Activated T-helper 17 cell treated with anti-CD3 and anti-CD28 coated beads, Interleukin-2, amount 50 U/mL, for 72 hours (primary cell): ENCODE measurements at places on chromosomes 3 and 15. TPM values are rescaled to one million over a fixed set of nuclear protein-coding genes. Genes with fewer than 3 reads are reported as not detected.

GRCh38 chr15:67444100-67444499 lies 76.8 kb upstream of the C15orf61 start:
- no peak overlapping the region for H3K4me3 ChIP-seq
- H3K27ac ChIP-seq = no peak overlapping the region
- no peak for ATAC-seq

- no peak overlapping the region for H3K27ac ChIP-seq
- ATAC-seq = no peak
- no peaks in the 10 kb centered on the region for H3K27me3 ChIP-seq
- no peaks in the 10 kb centered on the region for H3K4me1 ChIP-seq
Observed at GRCh38 chr3:47436180-47436579, 39.6 kb downstream of the SCAP start.

DNA sequence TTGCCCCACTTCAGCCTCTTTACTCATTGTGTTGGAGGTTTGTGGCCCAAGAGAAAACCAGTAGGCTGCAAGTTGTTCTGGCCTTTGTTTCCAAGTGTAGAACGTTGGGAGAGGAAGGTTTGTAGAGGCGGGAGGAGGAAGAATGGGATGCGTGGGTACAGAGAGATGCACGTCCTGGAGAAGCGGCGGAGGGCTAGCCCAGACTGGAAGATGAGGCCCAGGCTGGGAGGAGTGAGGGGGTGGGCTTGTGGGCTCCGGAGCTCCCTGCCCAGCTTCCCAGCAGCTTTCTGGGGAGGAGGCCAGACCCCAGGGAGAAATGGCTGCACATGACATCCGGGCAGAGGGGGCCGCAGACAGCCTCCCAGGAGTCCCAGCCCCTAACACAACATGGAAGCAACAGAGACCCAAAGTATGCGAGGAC lies 5.3 kb downstream of the PLA2G4F start:
- H3K36me3 ChIP-seq = no peaks in the 10 kb centered on the region
- no peak for ATAC-seq
- no peaks in the 10 kb centered on the region for H3K27me3 ChIP-seq
- no peak overlapping the region for H3K4me3 ChIP-seq
- H3K4me1 ChIP-seq = no peaks in the 10 kb centered on the region

GRCh38 chr15:57562196-57562769 lies 29.4 kb upstream of the MYZAP start:
- no peak overlapping the region for H3K4me3 ChIP-seq
- H3K36me3 ChIP-seq = peaks cover 5% of the 10 kb centered on the region
- peaks cover 20% of the 10 kb centered on the region for H3K4me1 ChIP-seq
- peak overlapping the region; percentile 90 for H3K27ac ChIP-seq

- H3K36me3 ChIP-seq = no peaks in the 10 kb centered on the region
- no peak overlapping the region for H3K27ac ChIP-seq
- H3K4me1 ChIP-seq = no peaks in the 10 kb centered on the region
- no peak overlapping the region for H3K4me3 ChIP-seq
- no peaks in the 10 kb centered on the region for H3K27me3 ChIP-seq
Observed at GRCh38 chr15:31279221-31280045, 47.2 kb upstream of the KLF13 start.

DNA sequence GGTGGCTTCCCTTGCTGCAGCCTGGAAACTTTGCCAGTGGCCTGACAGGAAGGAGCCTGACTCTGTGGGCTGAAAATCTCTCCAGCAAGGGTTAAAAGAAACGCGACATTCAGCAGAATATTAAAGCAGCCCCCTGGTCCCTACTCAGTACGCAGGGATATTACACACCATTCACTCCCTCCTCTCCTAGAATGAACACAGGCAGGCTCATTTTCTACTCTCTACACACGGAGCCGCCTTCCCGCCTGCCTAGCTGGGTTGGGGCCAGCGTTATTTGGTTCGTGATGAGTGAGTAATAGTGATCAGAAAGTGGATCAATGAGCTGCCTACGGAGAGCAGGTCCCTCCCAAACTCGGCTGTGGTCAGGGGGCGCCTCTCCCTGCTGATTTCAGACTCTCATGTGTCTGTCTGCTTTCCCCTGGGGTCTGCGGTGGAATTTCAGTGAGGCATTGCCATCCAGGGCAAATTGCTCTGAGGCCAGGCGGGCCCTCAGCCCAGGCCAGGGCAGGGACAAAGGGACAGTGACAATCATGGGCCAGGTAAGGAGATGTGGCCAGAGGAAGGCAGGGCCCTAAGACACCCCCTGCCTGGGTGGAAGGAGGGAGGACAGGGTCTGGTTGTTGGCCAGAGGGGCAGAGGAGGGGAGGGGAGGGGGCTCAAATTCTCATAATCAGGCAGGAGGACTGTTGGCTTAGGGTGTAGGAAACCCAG lies 2.8 kb downstream of the EPHB1 start:
- peak overlapping the region; percentile 81 for H3K4me3 ChIP-seq
- no peak overlapping the region for H3K27ac ChIP-seq
- ATAC-seq = no peak
- peaks cover 30% of the 10 kb centered on the region for H3K27me3 ChIP-seq

- H3K27me3 ChIP-seq = no peaks in the 10 kb centered on the region
- H3K36me3 ChIP-seq = no peaks in the 10 kb centered on the region
- H3K4me3 ChIP-seq = no peak overlapping the region
- no peaks in the 10 kb centered on the region for H3K4me1 ChIP-seq
- no peak overlapping the region for H3K27ac ChIP-seq
Observed at GRCh38 chr15:23686466-23687142, 501 bp downstream of the NDN start.

DNA sequence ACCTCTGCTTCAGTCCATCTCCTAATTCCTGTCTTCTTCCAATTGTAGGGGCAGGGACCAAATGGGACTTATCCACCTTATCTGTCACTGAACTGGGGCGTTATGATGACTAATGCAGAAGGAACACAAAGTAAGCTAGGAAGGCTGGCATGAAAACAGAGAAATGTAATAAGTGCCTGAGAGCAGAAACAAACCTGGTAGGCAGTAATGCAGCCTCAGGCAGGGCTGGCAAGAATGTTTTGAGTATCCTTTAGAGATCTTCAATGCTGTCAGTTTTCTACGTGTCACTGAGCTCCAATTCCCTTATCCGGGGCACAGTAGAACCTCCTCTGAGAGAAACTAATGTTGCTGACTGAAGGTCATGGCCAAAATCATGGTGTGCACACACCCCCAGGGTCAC lies 246.2 kb upstream of the TBL1XR1 start:
- no peaks in the 10 kb centered on the region for H3K27me3 ChIP-seq
- H3K27ac ChIP-seq = no peak overlapping the region
- H3K4me3 ChIP-seq = no peak overlapping the region
- no peak for ATAC-seq
- H3K36me3 ChIP-seq = no peaks in the 10 kb centered on the region

GRCh38 chr15:73081321-73081958 lies 29.2 kb downstream of the NEO1 start:
- no peaks in the 10 kb centered on the region for H3K27me3 ChIP-seq
- H3K4me1 ChIP-seq = peaks cover 5% of the 10 kb centered on the region
- no peaks in the 10 kb centered on the region for H3K36me3 ChIP-seq
- no peak overlapping the region for H3K27ac ChIP-seq

GRCh38 chr15:40095371-40096093 lies 13.1 kb downstream of the BMF start:
- no peak for ATAC-seq
- H3K27me3 ChIP-seq = no peaks in the 10 kb centered on the region
- no peak overlapping the region for H3K4me3 ChIP-seq
- no peaks in the 10 kb centered on the region for H3K36me3 ChIP-seq
- peak overlapping the region; percentile 11 for H3K27ac ChIP-seq

DNA sequence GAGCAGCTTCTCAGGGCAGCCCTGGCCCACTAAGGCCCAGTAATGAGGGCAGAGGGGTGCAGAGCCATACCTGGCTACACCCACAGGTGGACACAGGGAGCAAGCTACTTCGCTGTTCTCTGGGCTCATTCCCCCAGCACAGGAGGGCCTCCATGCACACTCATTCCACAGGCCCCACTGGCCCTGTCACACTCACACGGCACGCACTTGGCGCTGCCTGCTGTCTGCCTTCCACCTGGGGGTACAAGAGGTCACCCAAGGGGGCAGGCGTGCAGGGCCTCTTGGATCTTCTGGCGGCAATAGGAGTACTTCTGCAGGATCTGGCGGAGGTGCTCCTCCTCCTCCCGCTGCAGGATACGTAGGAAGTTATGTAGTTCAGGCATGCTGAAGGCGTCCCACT lies 2.3 kb upstream of the TUSC2 start:
- H3K36me3 ChIP-seq = peaks cover 75% of the 10 kb centered on the region
- no peak for ATAC-seq
- no peak overlapping the region for H3K27ac ChIP-seq
- no peaks in the 10 kb centered on the region for H3K27me3 ChIP-seq
- H3K4me1 ChIP-seq = peaks cover 9% of the 10 kb centered on the region
- H3K4me3 ChIP-seq = no peak overlapping the region

Gene CFAP100
- total RNA-seq = not detected

Gene TTC21A
- 2.7 TPM for total RNA-seq

GRCh38 chr3:113685956-113686721 lies 10.3 kb downstream of the USF3 start:
- peaks cover 21% of the 10 kb centered on the region for H3K36me3 ChIP-seq
- ATAC-seq = no peak
- no peak overlapping the region for H3K4me3 ChIP-seq
- H3K27ac ChIP-seq = no peak overlapping the region

GRCh38 chr15:61748529-61748928 lies 311.7 kb downstream of the VPS13C start:
- H3K36me3 ChIP-seq = no peaks in the 10 kb centered on the region
- no peaks in the 10 kb centered on the region for H3K4me1 ChIP-seq
- H3K27ac ChIP-seq = no peak overlapping the region
- H3K27me3 ChIP-seq = peaks cover 13% of the 10 kb centered on the region

GRCh38 chr15:101573951-101574350 lies 78.2 kb downstream of the TM2D3 start:
- peaks cover 25% of the 10 kb centered on the region for H3K27me3 ChIP-seq
- no peaks in the 10 kb centered on the region for H3K4me1 ChIP-seq
- no peak overlapping the region for H3K4me3 ChIP-seq
- no peak for ATAC-seq

Gene NRROS
- 42.3 TPM for total RNA-seq

DNA sequence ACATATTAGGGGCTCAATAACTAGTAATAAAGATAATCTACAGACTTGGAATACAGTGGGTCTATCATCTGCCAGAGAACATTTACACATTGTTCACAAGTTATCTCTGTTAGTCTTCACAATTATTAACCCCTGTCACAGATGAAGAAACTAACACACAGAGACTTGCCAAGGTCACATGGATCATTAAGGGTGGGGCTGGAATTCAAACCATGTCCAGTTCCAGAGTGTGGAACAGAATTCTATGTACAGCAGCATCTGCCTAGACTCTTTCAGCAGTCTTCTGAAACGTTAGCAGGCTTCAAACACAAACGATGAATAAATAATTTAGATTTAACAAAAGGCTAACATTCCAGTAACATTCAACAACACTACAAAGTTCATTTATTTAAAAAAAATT lies 673.9 kb upstream of the NR2F2 start:
- no peak for ATAC-seq
- H3K27me3 ChIP-seq = peaks cover 8% of the 10 kb centered on the region
- no peaks in the 10 kb centered on the region for H3K36me3 ChIP-seq
- H3K4me3 ChIP-seq = no peak overlapping the region
- H3K27ac ChIP-seq = no peak overlapping the region

Gene NAA80
- 37.8 TPM for total RNA-seq

Gene CCR9
- total RNA-seq = 0.19 TPM

Gene ARGFX
- total RNA-seq = not detected

DNA sequence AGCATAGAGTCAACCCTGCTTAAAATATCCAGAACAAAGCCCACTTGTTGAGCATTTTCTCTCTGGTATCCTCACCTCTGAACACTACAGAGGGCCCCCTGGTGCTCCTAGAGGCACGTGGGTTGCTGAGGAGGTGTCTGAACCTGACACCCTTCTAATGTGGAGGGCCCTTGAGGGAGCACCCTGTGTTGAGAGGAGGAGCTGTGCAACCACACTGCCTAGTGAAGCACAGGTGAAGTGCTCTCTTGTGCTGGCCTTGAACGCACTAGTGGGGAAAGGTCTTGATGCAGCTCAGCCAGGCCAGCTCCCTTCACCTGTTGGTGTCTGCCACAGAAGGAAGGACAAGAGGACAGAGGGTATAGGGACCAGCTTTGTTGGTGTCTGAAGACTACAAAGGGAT lies 51.9 kb downstream of the CCK start:
- no peaks in the 10 kb centered on the region for H3K27me3 ChIP-seq
- no peak for ATAC-seq

DNA sequence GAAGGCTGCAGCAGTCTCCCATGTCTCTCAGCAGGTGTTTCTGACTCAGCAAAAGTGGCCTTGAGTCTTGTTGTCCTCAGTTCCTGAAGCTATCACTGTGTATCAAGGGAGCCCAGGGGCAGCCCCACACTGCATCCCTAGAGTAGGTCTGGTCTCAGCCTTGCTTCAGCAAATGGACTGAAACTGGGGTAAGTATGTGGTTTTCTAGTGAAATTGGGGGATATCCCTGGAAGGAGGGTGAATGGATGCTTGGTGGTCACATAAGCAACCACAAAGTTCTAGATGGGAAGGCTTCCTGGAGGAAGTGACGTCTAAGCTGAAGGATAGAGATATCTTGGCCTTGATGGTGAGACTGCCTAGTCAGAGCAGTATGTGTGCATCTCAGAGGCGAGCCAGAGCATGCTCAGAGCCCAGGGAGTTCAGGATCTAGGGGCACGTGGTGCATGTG lies 38.4 kb downstream of the TMEM158 start:
- H3K36me3 ChIP-seq = no peaks in the 10 kb centered on the region
- peaks cover 6% of the 10 kb centered on the region for H3K4me1 ChIP-seq
- peaks cover 5% of the 10 kb centered on the region for H3K27me3 ChIP-seq
- ATAC-seq = peak; percentile 84
- no peak overlapping the region for H3K4me3 ChIP-seq

DNA sequence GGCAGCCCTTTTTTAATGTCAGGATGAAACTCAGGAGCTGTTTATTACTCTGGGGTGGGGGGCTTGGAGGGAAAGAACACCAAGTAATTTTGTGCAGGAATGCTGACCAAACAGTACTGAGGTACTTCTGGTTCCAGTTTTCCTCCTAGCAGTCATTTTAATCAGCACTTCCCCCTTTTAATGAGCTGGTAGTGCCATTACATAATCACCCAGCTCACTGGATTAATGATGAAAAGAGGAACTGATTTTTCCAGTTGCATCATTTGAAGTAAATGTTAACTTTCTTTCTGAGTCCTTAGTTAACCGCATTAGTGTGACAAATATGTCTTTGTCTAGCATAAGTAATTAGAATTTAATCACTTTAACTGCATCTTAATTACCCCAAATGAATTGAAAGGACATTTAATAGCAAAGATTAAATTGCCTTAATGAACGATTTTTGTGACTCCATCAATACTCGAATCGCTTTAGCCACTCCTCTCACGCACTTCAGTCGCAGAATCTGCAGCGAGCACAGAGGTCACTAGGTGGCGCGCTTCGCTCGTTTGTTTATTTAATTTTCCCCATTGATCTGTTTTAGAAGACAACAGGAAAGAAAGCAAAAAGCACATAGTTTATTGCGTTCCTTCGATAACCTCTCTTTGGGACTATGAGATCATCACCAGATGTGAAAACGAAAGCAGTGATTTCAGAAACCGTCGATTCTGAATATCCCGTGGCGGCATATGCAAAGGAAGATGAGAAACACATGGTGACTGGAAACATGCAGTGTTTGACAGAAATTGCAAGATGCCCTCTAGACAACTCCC lies 9.8 kb downstream of the ONECUT1 start:
- no peaks in the 10 kb centered on the region for H3K4me1 ChIP-seq
- no peaks in the 10 kb centered on the region for H3K36me3 ChIP-seq
- H3K27me3 ChIP-seq = peaks cover 68% of the 10 kb centered on the region
